ENCODE measurements at places on chromosomes 11 and 22.

DNA sequence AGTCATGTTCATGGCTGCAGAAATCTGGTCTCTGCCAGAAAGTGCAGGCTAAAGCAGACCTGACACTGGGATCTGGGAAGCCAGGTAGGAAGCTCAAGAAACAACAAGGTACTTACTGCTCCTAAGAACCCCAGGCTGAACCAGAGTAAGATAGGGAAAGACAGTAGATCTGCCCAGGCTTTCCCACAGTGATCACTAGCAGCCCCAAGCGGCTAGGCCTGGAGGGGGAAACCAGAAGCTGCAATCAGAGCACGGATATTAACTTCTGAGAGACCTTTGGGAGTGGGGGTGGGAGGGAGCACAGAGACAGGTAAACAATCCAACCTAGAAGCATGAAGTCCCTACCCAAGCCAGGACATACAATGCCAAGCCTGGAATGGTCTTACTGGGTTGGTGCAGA is 135.2 kb upstream of the C11orf58 start:
- DNase-seq: no peak

- no peak for DNase-seq
Measured at GRCh38 chr11:83054001-83054400, 17.7 kb downstream of the RAB30 start.

DNA sequence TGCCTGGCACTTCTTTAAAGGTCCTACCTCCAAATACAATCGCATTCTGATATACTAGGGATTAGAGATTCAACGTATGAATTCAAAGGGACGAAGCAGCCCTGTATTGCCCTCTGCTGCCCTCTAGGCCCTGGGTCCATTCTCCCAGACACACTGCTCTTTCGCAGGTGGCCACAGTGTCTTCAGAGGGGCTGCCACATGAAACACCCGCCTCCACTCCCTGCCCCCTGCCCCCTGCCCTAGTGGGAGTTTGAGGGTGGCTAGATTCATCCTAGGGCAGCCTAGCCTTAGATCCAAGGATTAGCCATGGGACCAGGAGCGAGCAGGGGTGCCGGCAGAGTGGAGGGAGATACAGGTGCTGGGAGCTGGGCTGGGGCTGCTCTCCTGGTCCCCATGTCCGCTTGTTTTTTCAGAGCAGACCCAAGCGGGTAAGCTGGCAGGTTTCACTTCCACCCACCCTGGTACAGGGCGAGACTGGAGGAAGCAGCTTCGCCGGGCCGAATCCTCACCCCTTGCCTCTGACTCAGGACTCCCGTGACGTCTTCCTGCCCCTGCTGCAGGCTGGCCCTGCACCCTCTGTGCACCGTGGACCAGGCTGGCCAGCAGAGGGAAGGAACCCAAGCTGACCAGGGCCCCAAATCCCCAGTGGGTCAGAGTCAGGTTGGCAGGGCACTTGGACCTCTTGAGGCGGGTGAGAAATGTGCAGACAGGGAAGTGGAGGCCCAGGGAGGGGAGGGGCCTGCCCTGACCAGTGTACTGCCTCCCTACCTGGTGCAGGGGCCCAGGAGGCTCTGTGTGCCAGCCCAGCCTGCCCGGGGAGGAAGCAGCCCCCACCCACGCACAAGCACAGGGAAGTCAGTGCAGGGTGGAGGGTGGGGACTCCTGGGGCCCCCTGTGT is 28.4 kb upstream of the HMOX1 start:
- DNase-seq: peak; percentile 40

GRCh38 chr22:43376765-43377547 is 33.8 kb upstream of the SCUBE1 start:
- DNase-seq: no peak

- DNase-seq: peak; percentile 51
Measured at GRCh38 chr22:36879775-36880174, 19.0 kb downstream of the NCF4 start.

DNA sequence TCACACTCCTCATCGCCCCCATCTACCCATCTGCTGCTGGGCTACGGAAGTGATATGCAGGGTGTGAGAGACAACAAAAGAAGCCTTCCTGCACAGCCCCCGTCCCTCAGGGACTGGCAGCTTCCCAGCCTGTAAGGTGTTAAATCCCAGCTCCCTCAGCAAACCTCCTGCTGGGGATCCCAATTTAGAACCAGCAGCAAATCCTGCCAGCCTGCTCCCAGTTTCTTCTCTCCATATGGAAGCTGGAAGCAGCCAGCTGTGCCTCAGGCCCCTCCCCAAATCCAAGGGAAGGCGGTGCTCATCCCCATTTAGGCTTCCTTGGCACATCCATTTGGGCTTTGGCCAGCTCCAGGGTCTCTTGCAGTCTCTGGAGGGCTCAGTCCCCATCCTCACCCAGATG is 47.5 kb downstream of the PAMR1 start:
- DNase-seq: no peak

DNA sequence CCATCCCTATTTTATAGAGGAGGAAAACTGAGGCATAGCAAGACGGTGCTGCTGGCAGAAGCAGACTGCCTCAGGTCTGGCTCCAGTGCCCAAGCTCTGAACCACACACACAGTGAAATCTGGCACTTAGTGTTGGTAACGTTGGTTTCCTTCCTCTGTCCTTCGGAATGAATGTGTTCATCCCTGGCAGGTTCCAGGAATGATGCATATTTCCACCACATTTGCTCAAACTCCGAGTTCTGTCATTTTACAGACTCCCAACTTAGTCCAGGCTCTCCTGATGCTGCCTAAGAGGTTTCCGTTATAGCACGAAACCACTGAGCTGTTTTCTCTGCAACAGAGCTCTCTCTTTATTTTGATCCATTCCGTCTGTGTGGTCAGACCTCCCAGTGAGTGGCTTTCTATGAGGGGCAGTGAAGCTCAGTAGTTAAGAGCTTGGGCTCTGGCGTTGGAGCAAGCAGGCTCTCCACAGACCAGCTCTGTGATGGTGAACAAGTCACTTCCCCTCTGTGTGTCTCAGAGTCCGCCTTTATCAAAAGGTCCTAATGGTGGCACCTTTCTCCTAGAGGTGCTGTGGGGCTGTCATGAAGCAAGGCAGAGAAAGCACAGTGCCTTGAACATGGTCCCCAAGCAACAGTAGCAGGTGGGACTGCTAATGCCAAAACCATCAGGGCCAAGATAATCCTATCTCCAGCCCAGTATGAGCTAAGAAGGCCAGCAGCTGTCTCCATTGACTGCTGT is 200.3 kb downstream of the MYO18B start:
- DNase-seq: no peak

DNA sequence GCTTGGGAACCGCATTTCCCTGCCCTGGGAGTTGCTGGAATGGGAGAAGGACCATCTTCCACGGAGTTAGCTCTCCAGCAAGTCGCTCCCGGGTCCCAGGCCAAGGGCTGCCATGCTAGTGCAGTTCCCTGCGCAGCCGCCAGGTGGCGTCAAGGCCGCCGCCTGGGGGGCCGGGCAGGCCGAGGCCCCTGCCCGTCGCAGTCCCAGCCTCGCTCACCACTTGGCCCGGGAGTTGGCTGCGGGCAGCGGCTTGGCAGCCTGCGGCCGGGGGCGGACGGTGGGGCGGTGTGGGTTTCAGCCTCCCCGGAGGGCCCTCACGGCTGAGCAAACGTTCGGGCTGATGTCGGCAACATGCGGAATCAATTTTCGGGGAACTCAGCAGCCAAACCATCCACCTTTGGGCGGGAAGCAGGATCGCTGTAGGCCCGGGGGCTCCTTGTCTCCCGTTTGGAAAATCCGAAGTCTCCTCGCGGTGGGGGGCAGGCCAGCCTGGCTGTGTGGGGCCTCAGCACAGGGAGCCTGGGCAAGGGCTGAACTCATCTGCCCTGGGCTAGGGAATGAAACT is 415.1 kb downstream of the SOX6 start:
- peak; percentile 72 for DNase-seq

DNA sequence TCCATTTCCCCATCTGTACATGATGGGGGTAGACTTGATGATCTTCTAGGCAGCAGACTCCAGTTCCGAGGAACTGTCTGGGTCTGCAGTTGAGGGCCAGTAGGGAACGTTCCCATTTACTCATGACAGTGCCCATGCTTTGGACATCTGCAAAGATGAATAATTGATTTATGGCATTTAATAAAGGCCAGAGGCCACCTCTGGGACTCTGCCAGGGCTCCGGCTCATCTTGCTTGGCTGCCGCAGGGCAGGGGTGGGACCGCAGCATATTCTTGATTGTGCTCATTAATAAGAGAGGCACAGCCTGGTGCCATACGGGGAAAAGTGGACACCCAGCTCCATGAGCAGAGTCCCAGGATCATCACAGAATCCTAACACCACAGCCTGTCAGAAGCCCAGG is 28.1 kb upstream of the KLHL35 start:
- DNase-seq: peak; percentile 40

- DNase-seq: no peak
Measured at GRCh38 chr11:97856666-97857065, 1164.1 kb upstream of the CNTN5 start.

DNA sequence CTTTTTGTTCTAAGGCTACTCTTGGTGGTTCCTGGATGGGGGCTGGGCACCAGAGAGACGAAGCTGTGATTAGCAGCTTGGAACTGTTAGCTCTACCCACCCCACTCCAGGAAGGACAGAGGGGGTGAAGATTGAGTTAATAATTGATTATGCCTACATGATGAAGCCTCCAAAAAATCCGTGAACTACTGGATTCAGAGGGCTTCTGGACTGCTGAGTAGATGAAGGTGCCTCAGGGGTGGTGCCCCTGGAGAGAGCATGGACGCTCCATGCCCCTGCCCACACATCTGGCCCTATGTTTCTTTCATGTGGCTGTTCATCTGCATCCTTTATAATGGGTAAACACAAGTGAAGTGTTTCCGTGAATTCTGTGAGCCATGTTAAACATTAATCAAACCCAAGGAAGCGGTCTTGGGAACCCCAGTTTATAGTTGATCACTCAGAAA is 47.3 kb upstream of the CYP2D6 start:
- DNase-seq: no peak

- DNase-seq: no peak
Measured at GRCh38 chr22:38866024-38866398, 6.0 kb downstream of the CBX6 start.

DNA sequence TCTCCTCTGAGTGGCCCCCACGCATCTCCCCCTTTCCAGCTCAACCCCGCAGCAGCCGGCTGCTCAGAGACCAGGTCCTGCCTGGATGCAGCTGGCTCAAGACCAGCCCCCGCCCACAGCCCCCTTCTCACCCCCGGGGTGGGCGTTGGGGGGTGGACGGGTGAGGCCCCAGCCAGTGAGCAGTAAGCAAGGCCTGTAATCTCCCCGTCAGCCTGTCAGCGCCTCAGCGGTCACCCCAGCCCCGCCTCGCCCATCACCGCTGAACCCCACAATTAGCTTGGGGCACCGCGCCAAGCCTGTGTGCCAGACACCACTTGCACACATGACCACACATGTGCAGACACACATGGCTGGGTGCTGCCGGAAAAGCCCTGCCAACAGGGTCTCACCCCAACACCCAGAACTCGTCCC is 5.9 kb downstream of the PLXNB2 start:
- no peak for DNase-seq

DNA sequence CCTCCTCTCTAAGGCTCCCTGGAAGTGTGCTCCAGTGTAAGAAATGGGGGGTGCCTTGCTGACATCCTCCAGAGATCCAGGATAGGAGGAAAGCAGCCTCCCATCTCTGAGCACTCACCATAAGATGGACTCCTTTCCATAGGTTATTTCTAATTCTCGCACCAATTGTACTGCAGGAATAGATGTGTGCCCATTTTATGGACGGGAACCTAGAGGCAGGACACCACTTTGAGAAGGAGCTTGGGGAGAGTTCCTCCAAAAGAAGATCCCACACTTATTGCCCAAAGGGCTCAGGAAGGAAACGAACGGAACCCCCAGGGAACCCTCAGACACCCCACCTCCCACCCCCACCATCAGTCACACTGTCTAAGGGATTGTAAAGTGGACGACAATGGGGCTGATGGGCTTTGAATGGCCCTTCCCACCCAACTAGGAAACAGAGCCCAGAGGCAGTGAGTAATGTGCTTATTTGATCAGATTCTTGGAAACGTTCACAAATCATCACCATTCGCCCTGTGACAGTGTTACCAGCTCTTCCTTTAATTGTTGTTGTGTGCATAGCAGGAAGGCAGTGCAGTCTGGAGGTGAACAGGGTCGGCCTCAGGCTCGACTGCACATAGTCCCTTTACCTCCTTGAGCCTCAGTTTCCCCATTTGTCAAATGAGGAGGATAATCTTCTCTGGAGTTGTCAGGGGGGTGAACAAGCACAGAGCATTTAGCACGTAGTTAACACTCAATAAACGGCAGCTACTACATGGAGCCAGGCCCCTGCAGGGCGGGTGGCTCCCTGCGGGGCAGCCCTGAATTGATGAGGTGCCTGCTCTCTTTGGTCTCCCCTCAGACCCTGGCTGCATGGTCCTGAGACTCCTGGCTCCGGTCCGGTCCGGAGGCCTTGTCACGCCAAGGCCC is 8.4 kb upstream of the MN1 start:
- DNase-seq: no peak

GRCh38 chr22:43008509-43008908 is 6.4 kb downstream of the PACSIN2 start:
- no peak for DNase-seq

- DNase-seq: no peak
Measured at GRCh38 chr11:61757213-61757862, 4.9 kb downstream of the MYRF start.

- no peak for DNase-seq
Measured at GRCh38 chr11:79287952-79288351, 152.9 kb downstream of the TENM4 start.

DNA sequence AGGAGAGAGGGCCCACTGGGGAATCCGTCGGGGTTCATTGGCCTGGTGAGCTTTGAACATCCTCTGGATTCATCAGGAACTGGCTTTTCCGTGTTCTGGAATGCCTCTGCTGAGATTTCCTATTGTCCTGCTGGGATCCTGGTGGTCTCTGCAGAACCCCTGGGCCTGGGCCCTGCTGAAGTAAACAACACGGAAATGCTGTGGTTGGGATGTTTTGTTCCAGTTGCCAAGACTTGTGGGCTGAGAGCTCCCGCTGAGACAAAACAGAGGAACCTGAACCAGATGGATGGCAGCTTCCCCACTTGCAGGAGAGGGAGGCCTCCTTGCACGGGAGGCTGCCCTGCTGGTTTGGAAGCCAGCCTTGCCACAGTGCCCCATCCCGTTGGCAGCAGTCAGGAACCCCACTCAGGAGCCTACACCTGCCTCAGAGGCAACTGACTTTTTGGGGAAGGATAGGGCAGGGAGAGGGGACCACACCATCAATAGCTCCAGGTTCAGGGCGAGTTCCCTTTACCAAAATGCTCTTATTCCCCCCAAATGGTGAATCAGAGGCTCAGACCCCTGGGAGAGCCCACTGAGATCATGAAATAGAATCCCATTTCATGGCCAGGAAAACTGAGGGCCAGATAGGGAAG is 60.7 kb downstream of the LRRC32 start:
- peak; percentile 54 for DNase-seq

GRCh38 chr11:6079463-6079862 is 28.0 kb upstream of the OR56B4 start:
- no peak for DNase-seq

- DNase-seq: no peak
Measured at GRCh38 chr11:2653198-2653551, 46.6 kb downstream of the KCNQ1OT1 start.

DNA sequence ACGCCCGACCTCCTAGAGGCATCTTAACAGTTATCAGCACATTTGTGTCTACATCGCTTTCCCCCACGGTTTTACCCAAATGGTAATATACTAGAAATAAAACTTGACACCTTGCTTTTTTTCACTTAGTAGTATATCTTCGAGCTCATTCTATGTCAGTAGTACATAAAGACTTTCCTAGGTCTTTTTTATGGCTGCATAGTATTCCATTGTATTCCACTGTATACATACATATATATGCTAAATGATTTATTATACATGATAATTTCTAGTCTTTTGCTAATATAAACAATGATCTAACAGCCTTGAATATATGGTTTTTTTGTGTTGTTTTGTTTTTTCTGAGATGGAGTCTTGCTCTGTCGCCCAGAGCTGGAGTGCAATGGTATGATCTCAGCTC is 34.8 kb upstream of the DLAT start:
- no peak for DNase-seq
